ENCODE measurements at places on chromosomes 12 and 14.
A peak's percentile ranks its signal among the peaks of the same experiment; 100 is the strongest.

- DNase-seq = no peak
Measured at GRCh38 chr12:20798554-20798953, 12.0 kb upstream of the SLCO1B3 start.

- DNase-seq = no peak
Measured at GRCh38 chr14:60184146-60184904, 19.1 kb upstream of the DHRS7 start.

DNA sequence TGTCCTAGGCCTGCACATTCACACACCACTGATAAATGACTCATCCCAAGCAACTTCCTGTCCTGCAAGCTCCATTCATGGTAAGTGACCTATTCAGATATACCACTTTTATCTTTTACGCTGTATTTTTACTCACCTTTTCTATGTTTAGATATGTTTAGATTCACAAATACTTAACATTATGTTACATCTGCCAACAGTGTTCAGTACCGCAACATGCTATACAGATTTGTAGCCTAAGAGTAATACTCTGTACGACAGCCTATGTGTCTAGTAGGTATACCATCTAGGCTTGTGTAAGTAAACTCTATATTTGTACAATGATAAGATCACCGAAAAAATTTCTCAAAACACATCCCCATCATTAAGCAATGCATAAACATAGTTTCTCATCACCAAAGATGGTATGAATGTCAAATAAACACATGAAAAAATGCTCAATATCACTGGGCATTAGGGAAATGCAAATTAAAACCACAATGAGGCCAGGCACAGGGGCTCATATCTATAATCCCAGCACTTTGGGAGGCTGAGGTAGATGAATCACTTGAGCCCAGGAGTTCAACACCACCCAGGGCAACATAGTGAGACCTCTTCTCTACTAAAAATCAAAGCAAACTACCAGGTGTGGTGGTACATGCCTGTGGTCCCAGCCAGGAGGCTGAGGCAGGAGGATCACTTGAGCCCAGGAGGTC is 20.7 kb downstream of the ATXN2 start:
- no peak for DNase-seq

GRCh38 chr14:25833341-25834126 is 764.3 kb downstream of the NOVA1 start:
- peak; percentile 37 for DNase-seq

- DNase-seq = no peak
Measured at GRCh38 chr12:53340398-53340797, 4.2 kb upstream of the SP7 start.

GRCh38 chr14:54599966-54600716 is 33.2 kb downstream of the SAMD4A start:
- DNase-seq = no peak

DNA sequence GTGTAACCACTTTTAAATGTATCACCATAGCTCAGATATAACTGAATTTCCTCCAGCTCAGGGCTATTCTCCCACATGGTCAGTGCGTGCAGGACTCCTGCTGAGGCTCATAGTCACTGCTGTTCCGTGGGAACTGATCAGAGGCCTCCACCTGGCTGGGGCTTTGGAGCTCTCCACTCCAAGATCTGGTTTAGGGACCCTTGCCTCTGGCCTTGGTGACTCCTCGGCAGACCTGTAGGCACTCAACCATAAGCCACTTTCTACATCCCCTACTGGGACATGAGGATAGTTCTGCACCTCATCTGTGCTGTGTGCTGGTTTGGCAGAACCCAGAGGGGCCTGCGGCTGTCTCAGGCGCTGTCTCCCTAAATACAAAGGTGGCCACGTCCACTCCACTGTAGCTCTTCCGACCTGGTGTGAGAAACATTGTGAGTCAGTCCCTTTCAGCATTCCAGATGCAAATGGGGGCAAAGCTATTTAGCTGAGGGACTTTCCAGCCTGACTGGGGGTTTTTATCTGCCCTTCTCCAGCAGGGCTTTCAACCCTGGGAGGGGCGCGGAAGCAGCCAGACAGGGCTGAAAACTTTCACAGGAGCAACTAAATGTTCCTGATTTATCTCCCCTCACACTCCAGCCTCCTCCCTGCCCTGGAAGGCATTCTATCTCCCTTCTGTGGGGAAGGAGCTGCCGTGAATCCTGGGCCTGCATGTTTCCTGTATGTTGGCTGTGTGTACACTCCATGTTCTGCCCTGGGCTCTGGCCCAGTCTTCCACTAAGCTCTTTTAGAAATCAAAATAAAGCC is 218.3 kb upstream of the DAAM1 start:
- DNase-seq = no peak

- DNase-seq = no peak
Measured at GRCh38 chr12:3251067-3251466, 173.9 kb downstream of the TSPAN9 start.

- no peak for DNase-seq
Measured at GRCh38 chr14:93657875-93658274, 130.4 kb downstream of the PRIMA1 start.

GRCh38 chr12:11702959-11703358 is 53.5 kb downstream of the ETV6 start:
- no peak for DNase-seq

DNA sequence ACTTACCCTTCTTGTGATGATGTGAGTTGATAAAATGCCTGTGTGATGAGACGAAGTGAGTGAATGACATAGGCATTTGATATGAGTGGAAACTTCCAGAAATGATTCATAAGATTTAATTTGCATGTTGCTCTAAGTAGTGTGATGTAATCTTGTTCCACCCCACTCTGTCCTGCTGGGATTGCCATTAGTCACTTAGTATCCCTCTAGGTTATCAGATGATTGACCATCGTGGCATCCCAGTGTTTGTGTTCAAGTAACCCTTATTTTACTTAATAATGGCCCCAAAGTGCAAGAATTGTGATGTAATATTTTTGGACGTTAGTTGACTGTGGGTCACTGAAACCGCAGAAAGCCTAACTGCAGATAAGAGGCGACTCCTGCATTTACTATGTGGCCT is 214.4 kb upstream of the DIO2 start:
- DNase-seq = no peak

- no peak for DNase-seq
Measured at GRCh38 chr12:14057895-14058294, 76.5 kb upstream of the GRIN2B start.

- DNase-seq = no peak
Measured at GRCh38 chr12:46659032-46659650, 166.7 kb downstream of the SLC38A4 start.

- DNase-seq = no peak
Measured at GRCh38 chr14:80095623-80096022, 115.7 kb downstream of the DIO2 start.

- no peak for DNase-seq
Measured at GRCh38 chr12:21604245-21605101, at the start of gene GYS2. Gene GYS2, minus strand, starts transcription at chr12:21604847. Its CDS starts 255 bp downstream, at chr12:21604592.

GRCh38 chr12:48276621-48277020 is 73.5 kb upstream of the OR10AD1 start:
- DNase-seq = no peak

GRCh38 chr12:57240066-57240921 is 10.7 kb downstream of the STAC3 start:
- DNase-seq = peak; percentile 63

DNA sequence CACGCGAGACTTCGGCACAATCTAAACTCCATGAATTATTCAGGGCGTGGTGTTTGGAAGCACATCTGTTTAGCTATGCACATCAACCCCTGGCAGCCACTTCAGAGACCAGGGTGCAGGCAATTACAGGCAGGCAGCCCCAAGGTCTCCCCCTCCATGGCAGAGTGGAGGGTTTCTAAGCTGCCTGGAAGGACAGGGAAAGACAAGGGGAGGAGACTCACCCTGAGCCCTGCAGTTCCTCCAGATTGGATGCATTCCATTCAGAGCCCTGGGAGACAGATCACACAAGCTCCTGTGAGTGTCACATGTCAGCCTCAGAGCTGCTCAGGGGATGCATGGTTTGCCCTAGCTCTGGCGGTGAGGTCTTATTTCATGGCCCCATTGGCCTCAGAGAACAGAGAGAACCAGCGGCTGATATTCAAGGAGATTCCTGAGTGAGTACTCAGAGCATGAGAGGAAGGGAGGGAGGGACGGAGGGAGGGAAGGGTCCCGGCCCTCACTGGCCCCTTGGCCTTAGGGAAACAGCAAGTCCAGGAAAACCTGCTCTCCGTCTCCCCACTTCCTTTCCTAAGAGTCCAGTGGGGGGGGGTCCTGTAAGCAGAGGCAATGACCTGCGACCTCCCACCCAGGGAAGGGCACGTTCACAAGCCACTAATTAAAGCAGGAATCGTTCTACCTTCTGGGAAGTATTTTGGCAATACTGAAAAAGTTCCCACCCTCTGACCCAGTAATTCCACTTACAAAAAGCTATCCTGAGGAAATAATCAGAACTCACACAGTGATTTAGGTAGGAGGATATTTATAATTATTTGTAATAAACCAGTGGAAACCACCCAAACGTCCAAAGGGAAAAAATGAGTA is 55.1 kb downstream of the SSH1 start:
- DNase-seq = peak; percentile 79

- DNase-seq = no peak
Measured at GRCh38 chr14:100328495-100329163, 5.5 kb downstream of the SLC25A47 start.

- no peak for DNase-seq
Measured at GRCh38 chr14:92309968-92310530, 12.9 kb upstream of the SLC24A4 start.

- DNase-seq = no peak
Measured at GRCh38 chr12:48160046-48160445, 2.7 kb upstream of the ASB8 start.

DNA sequence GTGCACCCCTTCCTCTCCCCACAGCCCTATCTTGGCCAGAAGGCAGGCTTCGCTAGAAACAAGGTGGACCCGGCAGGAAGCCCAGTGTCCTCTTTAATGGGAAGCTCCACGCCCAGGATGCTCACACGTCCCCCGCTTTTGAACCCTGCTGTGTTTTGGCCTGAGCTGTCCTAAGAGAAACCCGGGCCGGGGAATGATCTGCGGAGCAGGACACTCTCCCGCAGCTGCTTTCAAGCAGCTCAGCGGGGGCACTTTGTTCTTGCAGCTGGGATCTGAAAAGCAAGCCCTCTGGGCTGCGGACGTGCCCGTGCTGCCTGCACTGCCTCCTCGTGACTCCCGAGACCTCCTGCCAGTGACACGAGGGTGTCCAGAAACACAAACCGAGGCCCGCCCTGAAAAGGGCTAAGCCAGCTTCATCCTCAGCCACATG is 30.0 kb downstream of the SCARB1 start:
- DNase-seq = no peak

DNA sequence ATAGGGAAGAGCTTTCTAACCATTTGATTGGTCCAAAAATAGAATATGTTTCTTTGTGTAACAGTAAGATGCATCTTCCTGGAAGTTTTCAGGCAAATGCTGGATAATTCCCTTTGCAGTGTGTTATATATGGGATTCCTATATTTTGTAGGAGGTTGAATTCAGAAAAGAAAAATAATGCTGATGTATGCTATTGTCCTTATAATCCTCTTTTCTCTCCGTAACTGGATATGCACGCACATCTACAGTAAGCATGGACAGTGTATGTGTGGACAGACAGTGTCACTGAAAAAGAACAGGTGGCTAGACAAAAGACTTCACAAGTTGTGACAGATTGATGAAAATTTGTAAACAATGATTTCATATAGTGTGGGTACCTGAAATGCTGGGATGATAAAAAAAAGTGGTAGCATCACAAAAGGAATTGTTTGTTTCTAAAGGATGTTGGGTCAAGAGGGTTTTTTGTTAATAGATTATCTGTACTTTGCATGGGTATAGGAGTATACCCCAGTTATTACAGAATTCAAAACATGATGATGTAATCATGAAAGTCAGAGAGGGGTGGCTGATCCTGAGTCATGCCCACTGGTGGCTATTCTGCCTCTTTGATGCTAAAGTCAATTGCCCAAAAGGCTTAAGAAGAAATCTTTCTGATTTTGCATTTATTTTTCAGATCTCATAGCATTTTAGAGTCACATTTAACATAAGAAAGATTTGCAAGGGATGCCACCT is 160.7 kb upstream of the TMTC1 start:
- no peak for DNase-seq

DNA sequence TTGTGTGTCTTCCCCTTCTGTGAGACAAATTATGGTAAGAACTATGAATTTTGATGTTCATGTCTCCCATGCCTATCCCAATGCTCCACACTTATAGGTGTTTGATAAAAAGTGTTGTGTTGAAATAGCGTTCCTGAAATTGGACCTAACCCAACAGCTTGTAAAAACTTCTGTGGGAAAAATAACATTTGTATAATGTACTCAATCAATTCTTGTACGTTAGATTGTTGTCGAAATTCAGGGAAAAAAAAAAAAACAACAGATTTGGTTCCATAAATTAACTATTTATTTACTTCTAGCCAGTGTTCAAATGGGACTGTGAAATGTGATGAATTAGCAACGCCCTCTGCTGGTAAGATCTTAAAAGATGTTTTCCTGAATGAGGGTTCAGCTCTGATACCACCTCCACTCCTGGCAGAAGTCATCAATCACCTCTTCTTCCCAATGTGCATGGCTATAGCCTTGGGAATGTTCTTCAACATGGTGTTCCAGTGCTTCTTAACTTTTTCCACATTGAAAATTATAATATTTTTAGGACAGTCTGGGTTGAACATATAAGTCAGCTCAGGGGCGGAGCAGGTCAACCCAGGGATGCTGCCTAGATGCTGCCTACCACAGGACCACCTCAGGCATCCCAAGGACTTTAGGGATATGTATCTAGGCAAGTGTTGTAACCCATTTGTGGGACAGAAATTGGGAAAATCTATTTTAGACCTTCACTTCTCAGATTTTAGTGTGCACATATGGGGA is 170.6 kb downstream of the OTOGL start:
- DNase-seq = peak; percentile 19

- no peak for DNase-seq
Measured at GRCh38 chr12:6469092-6469491, 1.4 kb downstream of the VAMP1 start.

DNA sequence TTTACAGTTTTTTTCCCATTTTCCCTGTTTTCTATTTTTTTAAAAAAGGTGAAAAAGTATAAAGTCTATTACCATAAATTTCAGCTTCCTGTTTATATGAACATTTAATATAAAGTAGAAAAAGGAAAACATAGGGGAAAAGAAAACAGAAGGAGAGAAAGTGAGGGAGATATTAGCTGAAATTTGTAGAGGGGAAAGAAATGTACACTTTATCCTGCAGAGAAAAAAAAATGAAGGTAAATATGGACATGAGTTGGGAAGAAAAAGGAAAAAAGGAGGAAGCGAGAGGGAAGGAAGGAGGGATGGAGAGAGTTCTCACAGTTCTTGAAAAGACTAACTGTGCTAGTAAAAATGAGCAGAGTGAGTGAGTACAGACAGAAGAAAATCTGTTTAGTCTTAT is 91.6 kb upstream of the BTG1 start:
- DNase-seq = no peak

GRCh38 chr14:69006346-69006745 is 27.2 kb upstream of the ACTN1 start:
- DNase-seq = no peak

DNA sequence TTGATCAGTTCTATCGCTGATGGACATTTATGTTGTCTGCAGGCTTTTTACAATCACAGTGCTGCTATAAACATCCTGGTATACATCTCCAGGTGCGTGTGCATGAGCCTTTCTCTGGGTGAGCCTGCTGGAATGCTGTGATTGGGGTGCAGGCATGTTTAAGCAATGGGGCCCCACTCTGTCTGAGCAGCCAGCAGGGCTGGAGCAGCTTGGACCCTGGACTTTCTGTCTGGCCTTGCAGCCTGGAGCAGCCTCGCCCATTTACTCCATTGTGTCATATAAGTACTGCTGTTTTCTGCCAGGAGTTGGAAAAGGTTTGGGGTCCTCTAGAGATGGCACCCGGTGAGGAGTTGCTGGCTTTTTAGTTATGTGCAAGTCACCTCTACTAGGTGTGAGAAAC is 199.0 kb downstream of the KIF26A start:
- no peak for DNase-seq
